ENCODE measurements at places on chromosomes 2 and 18.

GRCh38 chr2:239220981-239221396 lies 179.8 kb downstream of the HDAC4 start:
- no peak for DNase-seq

DNA sequence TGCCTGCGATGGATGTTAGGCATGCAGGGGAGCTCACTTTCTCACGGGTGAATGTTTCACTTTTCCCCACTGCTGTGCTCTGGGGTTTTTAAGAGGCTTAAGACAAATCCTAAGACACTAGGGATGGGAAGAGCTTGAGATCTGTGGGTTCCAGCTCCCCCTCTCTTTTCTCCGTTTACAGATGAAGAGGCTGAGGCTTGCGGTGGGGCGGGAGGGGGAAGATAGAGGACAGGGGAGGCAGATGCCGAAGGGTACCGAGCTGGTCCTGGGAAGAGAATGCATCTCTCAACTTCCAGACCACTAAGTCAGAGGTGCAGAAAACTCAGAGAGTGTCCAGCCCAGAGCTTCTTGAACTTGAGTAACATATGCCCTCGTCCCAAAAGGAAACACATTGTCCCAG lies 8.2 kb upstream of the ATOH8 start:
- DNase-seq, result no peak

- no peak for DNase-seq
Observed at GRCh38 chr2:171516793-171517192, 5.5 kb upstream of the CYBRD1 start.

DNA sequence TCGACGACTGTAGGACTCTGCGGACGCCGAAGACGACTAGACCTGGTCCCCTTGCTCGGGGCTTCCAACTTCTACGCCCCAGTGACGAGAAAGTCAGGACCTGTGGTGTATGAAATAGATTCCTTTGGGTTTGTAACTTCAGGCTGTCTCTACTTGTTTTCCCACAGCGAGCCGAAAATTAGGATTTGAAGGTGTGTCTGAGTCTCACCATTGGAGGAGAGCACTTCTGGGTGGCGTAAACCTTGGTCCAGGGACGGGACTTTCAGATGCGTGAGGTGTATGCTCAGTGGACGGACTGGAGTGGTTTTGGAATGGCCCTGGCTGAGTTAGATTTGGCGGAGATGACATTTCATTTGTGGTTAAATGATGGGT lies 1.3 kb downstream of the BIRC6 start:
- DNase-seq, result no peak

DNA sequence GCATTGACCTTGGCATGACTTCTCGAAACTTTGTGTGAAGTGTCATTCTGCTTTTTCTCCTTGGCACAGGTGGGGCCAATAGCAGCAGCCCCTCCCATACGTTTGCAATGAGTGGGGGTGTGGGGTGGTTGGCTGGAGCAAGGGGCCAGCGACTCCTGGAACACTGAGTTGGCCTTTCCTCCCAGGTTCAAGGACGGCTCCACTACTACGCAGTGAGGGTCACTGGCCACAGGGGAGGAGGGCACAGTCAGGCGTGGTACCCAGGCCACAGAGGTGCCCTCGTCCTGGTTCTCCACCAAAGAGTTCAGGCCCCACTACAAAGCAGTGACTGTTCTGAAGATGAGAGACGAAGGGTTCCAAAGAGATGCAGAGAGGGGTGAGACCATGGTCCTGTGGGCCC lies 70.6 kb upstream of the OTOS start:
- DNase-seq, result no peak
